ENCODE measurements at places on chromosomes 3 and 15.

DNA sequence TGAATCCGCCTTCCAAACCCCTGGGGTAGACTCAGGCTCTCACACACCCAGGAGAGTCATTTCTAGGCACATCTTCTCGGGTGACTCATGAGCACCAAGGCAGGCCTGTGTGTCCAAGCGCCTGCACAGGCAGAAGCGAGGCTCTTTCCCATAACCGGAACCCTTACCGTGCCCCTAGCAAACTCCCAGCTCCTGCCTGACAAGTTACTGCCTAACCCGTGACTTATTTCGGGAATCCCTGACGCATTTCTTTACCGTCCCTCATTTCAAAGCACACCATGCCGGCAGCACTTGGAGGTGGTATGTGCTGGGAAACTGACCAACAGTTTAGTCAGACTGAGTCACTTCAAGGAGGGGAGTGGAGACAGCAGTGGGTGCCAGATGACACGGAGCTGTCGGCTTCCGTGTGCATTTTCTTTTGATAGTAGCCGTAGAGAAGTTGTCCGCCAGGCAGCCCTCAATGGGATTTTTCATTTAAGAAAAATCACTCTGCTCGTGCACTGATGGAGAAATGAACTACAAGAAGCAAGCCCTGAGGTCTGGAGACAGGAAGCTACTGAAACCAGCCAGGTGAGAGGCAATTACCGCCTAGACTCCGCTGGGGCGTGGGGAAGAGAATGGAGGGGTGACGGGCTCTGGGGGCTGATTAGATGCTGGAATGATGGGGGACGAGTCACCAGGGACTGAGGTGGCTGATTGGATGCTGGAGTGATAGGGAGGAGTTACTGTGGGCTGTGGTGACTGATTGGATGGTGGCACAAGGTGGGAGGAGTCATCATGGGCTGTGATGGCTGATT lies 17.3 kb upstream of the HRH1 start:
- peak; percentile 100 for DNase-seq

GRCh38 chr15:85539491-85539890 lies 159.1 kb downstream of the AKAP13 start:
- DNase-seq: no peak

- DNase-seq: no peak
Measured at GRCh38 chr3:3307491-3307890, 128.0 kb upstream of the CRBN start.

DNA sequence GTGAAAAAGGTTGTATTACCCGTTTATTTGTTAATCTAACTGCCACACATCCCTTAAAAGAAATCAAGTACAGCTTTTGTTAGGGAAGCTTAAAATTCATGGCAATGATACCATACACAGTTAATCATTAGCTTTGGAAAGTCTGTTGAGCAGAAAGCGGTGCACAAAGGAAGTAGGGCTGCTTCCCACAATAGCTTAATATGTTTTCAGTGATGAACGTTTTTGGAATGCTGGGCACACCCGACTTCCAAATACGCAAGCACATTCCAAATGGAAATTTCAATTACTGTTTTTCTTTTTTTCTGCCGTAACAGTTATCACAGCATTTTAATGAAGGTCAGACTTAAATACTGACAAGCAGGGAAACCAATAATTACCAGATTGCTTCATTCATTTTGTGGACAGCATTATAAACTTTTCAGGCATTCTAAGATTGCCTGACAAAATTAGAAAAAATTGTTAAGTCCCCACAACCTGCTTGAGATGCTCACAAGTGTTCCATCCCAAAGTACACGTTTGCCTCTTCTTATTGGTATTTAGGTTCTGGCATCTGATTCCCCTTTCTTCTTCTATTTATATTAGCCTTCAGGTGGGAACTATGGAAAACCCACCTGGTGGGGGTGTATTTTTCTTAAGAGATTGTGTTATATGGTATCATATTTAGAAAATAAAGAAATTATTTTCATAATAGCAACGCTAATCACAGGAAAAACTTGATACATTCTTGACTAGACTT lies 1.1 kb upstream of the ECT2 start:
- DNase-seq: peak; percentile 90

DNA sequence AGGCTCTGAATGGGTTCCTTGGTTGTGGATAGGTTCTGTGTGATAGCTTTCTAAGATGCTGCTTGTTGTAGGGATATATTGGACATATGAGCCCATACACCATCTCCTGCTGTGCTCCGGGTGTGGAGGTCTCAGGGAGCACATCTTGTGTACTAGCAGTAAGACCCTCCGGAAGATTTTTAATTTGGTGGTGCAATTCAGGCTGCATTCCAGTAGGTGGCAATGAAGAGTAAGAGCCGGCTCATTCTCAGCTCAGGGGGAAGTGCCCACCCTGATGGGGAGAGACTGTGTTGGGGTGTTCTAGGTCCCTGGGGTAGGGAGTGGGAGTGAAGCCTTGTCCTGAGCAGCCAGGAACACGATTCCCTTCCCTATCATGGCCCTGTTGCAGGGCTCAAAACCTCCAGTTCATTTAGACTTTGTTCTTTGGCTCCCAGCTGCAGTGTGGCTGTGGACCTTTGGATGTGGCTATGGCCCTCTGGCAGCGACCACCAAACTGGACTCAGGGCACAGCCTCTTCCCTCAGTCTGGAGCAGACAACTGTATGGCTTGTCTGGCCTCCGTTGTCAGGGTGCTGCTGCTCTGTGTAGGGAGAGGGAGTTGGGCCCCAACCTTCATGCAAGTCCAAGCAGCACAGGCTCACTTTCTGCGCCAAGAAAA lies 104.7 kb downstream of the UNC13C start:
- no peak for DNase-seq

DNA sequence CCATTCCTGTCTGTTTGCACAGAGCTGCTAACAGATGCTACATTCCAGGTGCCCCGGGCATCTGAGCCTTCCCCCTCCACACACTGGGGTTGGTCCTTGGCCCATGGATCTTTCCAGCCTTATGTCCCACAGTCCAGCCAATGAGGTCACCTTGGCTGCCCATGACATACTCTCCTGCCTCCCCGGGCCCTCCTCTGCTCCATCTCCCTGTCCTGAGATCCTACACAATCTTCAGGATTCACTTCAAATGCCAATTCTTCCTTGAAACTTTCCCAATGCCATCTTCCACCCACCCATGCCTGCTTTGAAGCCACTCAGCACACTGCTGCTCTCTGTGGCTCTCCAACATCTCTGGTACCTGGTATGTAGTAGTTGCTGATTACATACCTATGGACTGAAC lies 4.3 kb downstream of the CHRNA3 start:
- DNase-seq: no peak

GRCh38 chr3:27596921-27597320 lies 112.7 kb upstream of the SLC4A7 start:
- DNase-seq: no peak

GRCh38 chr15:41437448-41437847 lies 20.6 kb downstream of the RTF1 start:
- DNase-seq: no peak

DNA sequence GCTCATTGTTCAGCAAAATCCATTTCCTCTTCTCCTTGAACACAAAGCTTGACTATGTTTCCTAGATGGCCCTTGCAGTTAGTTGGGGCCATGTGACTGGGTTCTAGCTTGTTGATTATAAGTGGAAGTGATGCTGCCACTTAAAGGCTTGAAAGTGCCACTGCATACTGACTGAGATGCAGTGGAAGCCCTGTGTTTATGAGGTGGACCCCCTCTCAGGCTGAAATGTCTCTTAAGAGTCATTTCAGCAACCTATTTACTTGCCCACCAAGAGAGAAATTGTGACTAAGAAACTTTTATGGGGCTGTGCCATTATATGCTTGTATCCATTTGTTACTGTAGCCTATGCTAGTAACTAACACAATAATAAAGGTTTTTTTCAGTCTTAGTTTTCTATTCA lies 8.4 kb upstream of the ANP32A start:
- no peak for DNase-seq

GRCh38 chr3:192186498-192186897 lies 540.8 kb downstream of the FGF12 start:
- no peak for DNase-seq
